Mesangial cell (primary cell): ENCODE measurements at places on chromosomes 3 and 15. TPM values are rescaled to one million over a fixed set of nuclear protein-coding genes. Genes with fewer than 3 reads are reported as not detected.

The MUSTN1 gene
- not detected in 2 replicates for total RNA-seq

The RAB6B gene
- 1.3 and 3.3 TPM in 2 replicates for total RNA-seq

The ADAMTS7 gene
- 23.8 and 56.5 TPM in 2 replicates for total RNA-seq

The MORC1 gene
- not detected in 2 replicates for total RNA-seq

The MITF gene
- 30.0 and 32.5 TPM in 2 replicates for total RNA-seq

The STX19 gene
- not detected in 2 replicates for total RNA-seq

The TBL1XR1 gene
- total RNA-seq: 64.7 and 94.9 TPM in 2 replicates

The CELF6 gene
- 0.13 TPM in 1 of 2 replicates, not detected in the other for total RNA-seq
